ENCODE measurements at places on chromosomes 7 and 10.

DNA sequence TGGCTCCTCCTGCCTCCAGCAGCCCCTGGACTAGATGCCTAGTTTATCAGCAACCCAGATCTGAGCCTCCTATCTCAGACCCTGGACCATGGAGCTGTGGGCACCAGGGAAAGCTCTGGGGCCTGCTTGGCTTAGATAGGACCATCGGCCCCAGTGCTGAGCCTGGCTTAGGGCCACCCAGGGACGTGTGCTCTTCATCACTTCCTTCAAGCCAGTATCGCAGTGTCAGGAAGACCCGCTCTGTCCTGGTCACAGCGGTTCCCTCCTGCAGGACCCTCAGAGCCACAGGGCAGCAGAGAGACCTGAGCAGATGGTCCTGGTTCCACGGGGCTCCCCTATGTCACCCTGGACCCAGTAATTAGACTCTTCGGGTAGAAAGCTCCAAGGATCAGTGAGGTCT, 105.7 kb upstream of the FAM20C start:
- no peaks in the 10 kb centered on the region for H3K36me3 ChIP-seq
- no peak overlapping the region for H3K27ac ChIP-seq
- H3K4me1 ChIP-seq = peaks cover 42% of the 10 kb centered on the region
- H3K4me3 ChIP-seq = no peak overlapping the region

DNA sequence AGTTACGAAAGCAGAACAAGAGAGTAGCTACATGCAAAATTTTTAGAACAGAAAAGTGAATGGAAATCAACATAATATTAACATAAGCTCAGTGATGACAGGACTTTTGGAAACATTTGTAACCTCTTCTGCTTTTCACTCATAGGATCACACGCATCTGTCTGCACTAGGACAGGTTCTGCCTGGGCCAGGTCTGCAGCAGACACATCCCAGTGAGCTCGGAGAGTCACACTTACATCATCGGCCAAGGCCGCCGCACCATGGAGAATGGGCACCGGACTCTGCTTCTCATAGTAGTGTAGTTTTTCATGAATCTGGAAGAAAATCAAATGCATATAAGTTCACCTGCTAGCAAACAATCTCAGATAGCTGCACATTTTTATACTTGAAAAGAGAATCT, 150.9 kb upstream of the ODAD2 start:
- H3K27ac ChIP-seq = no peak overlapping the region
- no peaks in the 10 kb centered on the region for H3K27me3 ChIP-seq
- no peaks in the 10 kb centered on the region for H3K36me3 ChIP-seq
- DNase-seq = no peak
- H3K4me1 ChIP-seq = no peaks in the 10 kb centered on the region

DNA sequence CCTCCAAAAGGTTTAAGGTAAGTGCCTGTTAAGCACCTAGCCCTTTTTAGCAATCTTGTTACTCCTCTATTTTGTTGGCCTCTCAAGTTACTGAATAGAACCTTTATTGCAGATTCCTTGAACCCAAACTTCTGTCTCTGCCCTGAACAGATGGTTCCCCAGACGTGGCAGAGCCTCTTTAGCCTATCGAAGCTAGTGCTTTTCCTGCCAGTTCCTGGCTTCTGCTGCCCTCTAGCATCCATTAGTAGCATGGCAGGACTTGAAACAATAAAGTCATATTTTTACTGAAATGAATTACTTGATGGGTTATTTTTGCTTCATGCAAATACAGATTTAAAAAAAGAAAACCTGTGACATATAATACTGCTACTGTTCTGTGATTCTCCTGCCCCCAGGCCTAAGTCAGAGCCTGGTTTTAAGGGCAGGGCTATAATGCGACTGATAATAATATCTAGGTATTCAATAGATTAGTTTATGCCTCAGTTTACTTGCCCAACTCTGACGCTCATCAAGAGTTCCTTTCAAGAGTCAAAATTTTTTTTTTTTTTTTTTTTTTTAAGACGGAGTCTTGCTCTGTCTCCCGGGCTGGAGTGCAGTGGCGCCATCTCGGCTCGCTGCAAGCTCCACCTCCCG, 84.3 kb upstream of the PHF14 start:
- H3K27ac ChIP-seq = no peak overlapping the region
- no peak overlapping the region for H3K4me3 ChIP-seq
- no peaks in the 10 kb centered on the region for H3K27me3 ChIP-seq
- no peaks in the 10 kb centered on the region for H3K36me3 ChIP-seq

GRCh38 chr7:103571586-103571985, 125.6 kb upstream of the SLC26A5 start:
- H3K4me1 ChIP-seq = no peaks in the 10 kb centered on the region
- H3K36me3 ChIP-seq = no peaks in the 10 kb centered on the region
- no peak overlapping the region for H3K27ac ChIP-seq
- no peak for DNase-seq
- H3K27me3 ChIP-seq = 0 out of 2 replicates have a peak, but pooled peaks cover 6% of the 10 kb centered on the region

DNA sequence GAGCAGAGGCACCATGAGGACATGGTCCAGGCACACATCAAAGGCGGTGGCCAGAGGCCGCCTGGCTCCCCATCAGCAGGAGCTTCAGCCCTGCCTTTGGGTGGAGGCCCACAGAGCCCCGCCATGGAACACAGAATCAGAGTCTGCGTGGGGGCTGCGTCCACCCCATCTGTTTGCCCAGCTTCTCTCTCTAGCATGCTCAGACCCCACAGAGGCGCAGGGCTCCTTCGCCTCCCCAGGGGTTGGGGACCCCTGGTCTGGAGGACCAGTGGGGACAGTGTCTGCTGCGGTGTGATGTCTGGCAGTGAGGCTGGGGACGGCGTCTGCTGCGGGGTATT, 321.9 kb downstream of the PTPRN2 start:
- H3K27me3 ChIP-seq = peaks cover 78% of the 10 kb centered on the region
- no peak for DNase-seq
- H3K4me3 ChIP-seq = no peak overlapping the region
- no peaks in the 10 kb centered on the region for H3K4me1 ChIP-seq
- no peaks in the 10 kb centered on the region for H3K36me3 ChIP-seq
- H3K27ac ChIP-seq = no peak overlapping the region

DNA sequence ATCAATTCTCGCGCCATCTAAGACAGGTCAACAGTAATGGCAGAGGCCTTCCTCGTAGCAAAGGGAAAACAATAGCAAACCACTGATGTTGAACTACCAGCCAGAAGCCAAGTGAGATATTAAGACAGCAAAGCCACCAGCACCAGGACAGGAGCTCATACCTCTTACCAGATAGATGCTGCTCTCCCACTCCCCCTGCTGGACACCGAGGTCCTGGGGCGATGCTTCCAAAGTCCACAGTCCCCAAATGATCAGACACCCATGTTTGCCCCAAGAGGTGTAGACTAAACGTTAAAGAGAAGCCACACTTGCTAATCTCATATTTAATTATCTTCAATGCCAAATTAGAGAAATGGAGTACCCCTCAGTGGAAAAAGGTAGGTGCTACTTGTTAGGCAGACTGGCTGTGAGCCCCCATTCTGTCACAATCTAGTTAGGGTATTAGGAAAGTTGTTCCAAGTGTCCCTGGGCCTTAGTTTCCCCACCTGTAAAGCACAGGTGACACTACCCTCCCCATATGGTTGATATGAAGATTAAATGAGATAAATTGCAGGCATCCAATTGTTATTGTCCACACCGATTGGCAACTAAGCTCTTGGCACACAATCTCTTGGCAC, 39.9 kb downstream of the TOMM7 start:
- no peak overlapping the region for H3K27ac ChIP-seq
- H3K36me3 ChIP-seq = no peaks in the 10 kb centered on the region
- H3K27me3 ChIP-seq = no peaks in the 10 kb centered on the region
- peak; percentile 54 for DNase-seq
- no peak overlapping the region for H3K4me3 ChIP-seq

DNA sequence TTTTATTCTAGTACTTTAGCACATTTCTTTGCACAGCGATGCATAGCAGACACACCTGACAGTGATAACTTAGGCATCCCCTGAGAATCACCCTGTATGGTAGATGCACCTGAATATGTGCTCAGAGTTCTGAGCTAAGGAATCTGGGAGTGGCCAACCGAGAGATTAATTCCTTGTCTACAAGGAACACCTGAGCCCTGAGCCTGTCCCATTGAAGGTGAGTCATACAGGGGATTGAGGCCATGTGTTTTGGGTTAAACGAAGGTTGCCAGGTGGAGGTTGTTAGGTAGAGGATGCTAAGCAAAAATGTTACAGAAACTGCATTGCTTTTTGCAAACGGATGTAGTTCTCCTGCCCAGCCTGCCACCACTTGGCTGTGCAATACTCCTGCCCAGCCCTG, 128.9 kb downstream of the AMPH start:
- no peak overlapping the region for H3K4me3 ChIP-seq
- peaks cover 8% of the 10 kb centered on the region for H3K27me3 ChIP-seq
- H3K4me1 ChIP-seq = no peaks in the 10 kb centered on the region
- no peak overlapping the region for H3K27ac ChIP-seq
- H3K36me3 ChIP-seq = no peaks in the 10 kb centered on the region

DNA sequence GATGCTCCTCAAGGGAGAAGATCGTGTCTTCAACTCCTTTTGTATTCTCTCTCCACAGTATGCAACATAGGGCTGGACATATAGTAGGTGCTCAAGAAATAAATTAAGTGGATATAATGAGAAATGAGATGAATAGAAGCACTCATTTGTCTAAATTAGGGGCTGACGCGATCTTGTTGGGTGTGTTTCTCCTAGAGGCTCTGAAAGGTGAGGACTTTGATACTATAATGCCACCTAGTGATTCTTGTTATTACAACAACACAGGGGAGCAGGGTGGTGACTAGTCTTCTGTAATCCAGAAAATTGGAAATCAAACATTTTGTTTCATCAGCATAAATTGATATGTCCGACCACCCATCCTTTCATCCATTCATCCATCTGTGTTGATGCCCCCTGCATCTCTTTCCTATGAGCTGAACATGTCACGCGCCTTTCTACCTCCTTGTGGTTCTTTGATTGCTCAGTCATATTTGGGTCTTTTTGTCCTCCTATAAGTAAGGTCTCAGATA, 3.5 kb upstream of the CFAP58 start:
- H3K27ac ChIP-seq = peak overlapping the region; percentile 83
- peak overlapping the region; percentile 40 for H3K4me3 ChIP-seq
- peak; percentile 58 for DNase-seq
- H3K4me1 ChIP-seq = peaks cover 30% of the 10 kb centered on the region
- H3K27me3 ChIP-seq = peaks cover 3% of the 10 kb centered on the region
- H3K36me3 ChIP-seq = no peaks in the 10 kb centered on the region

DNA sequence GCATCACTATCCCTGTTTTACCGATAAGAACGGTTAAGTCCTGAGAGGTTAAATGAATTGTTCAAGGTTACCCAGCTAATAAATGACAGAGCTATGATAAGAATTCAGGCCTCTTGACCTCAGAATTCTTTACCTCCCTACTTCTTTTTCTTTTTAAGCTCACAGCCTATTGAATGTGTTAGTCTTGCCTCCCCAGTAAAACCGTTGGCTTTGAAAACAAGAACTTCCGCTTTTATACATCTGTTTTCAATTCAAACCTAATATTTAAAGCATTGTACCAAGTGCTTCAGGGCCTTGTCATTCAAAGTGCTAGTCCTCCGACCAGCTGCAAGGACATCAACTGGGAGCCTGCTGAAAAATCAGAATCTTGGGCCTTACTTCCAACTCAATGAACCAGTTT, 15.6 kb downstream of the SEC31B start:
- no peak for DNase-seq
- H3K4me3 ChIP-seq = no peak overlapping the region
- H3K27ac ChIP-seq = no peak overlapping the region
- H3K27me3 ChIP-seq = no peaks in the 10 kb centered on the region

- DNase-seq = no peak
- H3K27me3 ChIP-seq = no peaks in the 10 kb centered on the region
- H3K4me1 ChIP-seq = peaks cover 15% of the 10 kb centered on the region
- no peaks in the 10 kb centered on the region for H3K36me3 ChIP-seq
Measured at GRCh38 chr10:77386365-77386764, 251.2 kb downstream of the KCNMA1 start.

DNA sequence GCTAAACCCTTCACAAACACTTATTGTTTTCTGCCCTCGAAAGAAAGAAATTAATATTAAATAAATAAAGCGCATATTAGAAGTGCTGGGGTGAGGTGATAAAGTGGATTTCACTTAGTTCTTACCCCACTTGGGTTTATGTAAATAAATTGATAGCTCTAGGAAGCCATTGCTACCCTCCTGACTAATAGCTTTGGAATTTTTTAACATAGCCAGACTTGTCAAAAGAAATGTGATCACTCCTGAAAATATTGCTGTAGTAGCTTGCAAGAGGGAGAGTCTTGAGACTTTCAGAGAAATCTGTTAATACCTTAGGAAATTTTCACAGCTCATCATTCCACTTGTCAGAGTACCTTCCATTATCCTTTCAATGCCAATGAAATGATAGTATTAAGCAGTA, 7.6 kb downstream of the ARL5B start:
- no peak overlapping the region for H3K27ac ChIP-seq
- H3K27me3 ChIP-seq = no peaks in the 10 kb centered on the region
- H3K4me3 ChIP-seq = no peak overlapping the region
- H3K36me3 ChIP-seq = 0 out of 2 replicates have a peak, but pooled peaks cover 5% of the 10 kb centered on the region
- peaks cover 18% of the 10 kb centered on the region for H3K4me1 ChIP-seq
- DNase-seq = no peak
